ENCODE measurements at places on chromosomes 13 and 19.

DNA sequence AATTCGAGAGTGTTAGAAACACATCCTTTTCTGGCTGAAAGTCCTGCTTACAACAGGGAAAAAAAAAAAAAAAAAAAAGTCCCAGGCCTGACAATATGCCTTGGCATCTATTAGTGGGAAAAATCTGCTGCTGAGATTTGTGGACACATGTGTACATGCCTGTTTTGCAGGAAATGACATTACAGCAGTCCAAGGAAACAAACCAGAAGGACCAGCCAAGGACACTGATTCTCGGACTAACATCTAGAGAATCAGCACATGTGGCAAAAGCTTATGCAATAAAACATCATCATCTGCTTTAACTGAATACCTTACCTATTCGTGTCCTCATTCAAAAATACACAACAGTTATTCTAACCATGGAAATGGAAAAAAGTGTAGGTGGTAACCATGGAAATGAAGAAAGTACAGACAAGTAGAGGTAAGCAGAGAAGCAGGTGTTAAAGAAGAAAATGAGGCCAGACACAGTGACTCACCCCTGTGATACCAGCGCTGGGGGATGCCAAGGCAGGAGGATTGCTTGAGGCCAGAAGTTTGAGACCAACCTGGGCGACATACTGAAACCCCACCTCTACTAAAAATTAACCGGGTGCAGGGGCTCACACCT, 9.4 kb upstream of the DPY19L3 start:
- DNase-seq, result no peak

DNA sequence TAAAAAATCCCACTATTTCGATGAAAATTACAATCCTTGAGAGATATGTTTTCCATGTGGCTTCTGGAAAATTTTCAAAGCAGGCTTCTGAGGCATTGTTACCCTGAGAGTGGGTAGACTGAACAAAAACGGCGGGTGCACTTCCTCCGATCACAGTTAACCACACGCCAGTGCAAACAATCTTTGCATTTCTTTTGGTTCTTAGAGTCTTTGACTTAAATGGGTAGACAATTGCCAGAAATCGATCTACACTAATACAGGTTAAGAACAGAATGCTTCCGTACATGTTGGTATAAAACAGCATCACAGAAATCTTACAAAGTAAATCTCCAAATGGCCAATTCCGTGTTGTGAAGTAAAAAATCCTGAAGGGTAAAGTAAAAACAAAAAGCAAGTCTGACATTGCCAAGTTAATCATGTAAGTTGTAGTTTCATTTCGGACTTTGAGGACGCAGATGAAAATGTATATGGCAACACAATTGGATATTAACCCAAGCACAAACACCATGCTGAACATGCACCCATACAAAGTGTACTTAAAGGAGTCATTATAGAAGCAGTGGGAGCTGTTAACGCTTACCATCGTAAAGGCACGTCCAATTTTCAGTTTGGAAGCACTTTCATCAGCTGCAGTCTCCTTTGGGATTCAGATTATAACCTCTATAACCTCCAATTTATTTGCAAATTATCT, 927 bp downstream of the LPAR6 start:
- peak; percentile 70 for DNase-seq

GRCh38 chr19:30549151-30549550, 177.0 kb downstream of the ZNF536 start:
- no peak for DNase-seq

GRCh38 chr13:47908197-47908902, 92.7 kb downstream of the SUCLA2 start:
- DNase-seq, result no peak

DNA sequence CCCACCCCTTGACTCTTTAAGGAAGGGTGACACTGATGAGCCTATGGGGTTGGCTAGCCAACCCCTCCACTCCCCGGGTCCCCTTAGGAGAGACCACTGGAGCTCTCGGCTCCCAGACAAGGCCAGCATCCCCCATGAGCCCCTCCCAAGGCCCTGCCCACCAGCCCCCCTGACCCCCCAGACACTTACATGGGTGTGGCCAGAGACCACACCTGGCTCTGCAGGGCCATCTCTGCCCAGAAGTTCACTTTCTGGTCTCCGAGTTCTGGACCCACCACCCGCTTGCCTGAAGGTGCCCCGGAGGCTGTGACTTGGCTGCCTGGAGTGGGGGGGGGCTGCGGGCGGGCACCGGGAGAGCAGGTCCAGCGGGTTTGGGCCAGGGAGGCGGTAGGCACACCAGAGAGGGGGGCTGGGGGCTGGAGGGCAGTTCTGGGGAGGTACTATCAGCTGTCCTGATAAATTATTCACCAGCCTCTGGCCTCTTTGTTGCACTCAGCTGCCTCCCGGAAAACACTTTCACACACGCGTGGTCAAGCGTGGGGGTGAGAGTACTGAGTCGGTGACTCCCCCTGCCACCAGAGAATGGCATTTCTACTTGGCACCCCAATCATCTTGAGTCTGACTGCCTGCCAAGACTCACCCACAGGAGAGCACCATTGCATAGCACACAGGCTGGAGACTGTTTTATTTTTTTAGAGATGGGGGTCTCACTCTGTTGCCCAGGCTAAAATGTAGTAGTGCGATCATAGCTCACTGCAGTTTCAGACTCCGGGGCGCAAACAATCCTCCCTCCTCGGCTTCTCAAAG, at the start of gene PALM3:
Gene PALM3, minus strand, starts transcription at position 326 of the 807 bp plus-strand sequence. Its CDS starts 96 bp downstream, at position 230.
- DNase-seq, result no peak

GRCh38 chr19:991174-991931, 7.2 kb downstream of the WDR18 start:
- DNase-seq, result peak; percentile 19

DNA sequence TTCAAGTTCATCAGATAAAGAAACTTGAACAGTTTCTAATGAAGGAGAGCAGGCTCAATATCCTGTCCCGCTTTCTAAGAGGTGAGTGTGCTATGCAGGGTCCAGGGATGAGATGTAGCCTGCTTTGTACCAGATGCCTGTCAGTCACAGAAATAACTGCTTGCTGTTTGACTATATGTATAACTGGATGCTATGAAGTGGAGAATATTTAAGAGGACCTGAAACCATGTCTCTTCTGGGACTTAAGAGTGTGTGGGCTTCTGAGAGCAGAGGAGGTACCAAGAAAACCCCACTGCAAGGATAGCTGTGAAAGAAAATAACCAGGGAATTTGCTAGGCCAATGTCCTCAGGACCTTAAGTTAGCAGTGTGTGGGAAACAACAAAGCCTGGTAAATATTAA, 246.3 kb upstream of the RFC3 start:
- DNase-seq, result no peak

- DNase-seq, result no peak
These were observed at the start of gene CRLF1 for GRCh38 chr19:18606281-18607225. Gene CRLF1 (minus strand): TSS chr19:18606799. CDS start chr19:18606656, 143 bp downstream.

DNA sequence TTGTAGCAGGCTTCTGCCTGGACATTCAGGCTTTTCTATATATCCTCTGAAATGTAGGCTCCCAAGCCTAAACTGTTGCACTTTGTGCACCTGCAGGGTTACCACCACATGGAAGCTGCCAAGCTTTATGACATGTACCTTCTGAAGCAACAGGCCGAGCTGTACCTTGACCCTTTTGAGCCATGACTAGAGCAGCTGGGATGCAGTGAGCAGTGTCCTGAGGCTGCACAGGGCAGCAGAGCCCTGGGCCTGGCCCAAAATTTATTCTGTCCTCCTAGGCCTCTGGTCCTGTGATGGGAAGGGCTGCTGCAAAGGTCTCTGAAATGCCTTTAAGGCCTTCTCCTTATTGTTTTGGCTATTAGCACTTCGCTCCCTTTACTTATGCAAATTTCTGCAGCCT, 23.5 kb upstream of the CD177 start:
- no peak for DNase-seq

- no peak for DNase-seq
These were observed 8.7 kb upstream of the SERPINE3 start for GRCh38 chr13:51330791-51331190.
